ENCODE measurements at places on chromosomes 5 and 9. TPM values are rescaled to one million over a fixed set of nuclear protein-coding genes. Genes with fewer than 3 reads are reported as not detected.

The SHISAL2B gene
- not detected for total RNA-seq

The LAMC3 gene
- total RNA-seq, result 0.08 TPM

The EFCAB9 gene
- total RNA-seq, result not detected

- DNase-seq, result peak; percentile 59
These were observed 37.5 kb downstream of the ZNF618 start for GRCh38 chr9:113913426-113914195.

DNA sequence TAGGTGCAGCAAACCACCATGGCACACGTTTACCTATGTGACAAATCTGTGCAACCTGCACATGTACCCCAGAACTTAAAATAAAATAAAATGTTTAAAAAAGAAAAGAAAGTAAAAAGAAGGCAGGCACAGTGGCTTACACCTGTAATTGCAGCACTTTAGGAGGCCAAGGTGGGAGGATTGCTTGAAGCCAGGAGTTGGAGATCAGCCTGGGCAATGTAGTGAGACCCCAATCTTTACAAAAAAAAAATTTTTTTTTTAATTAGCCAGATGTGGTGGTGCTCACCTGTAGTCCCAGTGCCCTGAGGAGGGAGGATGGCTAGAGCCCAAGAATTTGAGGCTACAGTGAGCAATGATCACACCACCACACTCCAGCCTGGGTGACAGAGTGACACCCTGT, 12.5 kb upstream of the LHFPL2 start:
- DNase-seq, result no peak

- DNase-seq, result no peak
These were observed 29.1 kb downstream of the LMX1B start for GRCh38 chr9:126642839-126643238.

GRCh38 chr5:58366461-58366860, 93.4 kb downstream of the PLK2 start:
- peak; percentile 14 for DNase-seq
